ENCODE measurements at places on chromosomes 12 and 14. TPM values are rescaled to one million over a fixed set of nuclear protein-coding genes. Genes with fewer than 3 reads are reported as not detected.

Gene GYS2
- total RNA-seq: 0.15 TPM

Gene CELA1
- total RNA-seq: not detected

DNA sequence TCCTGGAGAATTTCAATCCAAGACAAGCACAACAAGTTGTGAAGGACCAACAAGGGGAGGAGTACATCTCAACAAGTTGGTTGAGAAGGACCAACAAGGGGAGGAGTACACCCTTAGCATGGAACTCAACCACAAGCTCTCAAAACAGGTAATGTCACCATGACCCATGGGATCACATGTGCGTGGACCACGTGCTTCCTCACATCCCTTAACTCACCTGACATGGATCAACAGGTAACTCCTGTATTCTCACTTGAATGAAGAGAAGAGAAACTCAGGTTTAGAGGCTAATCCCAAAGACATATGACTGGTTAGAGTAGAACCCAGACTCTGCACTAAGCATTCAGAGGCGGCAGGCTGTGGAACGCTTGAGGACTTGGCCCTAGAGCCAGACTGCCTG, 6.2 kb downstream of the CRACR2A start:
- H3K4me1 ChIP-seq: no peaks in the 10 kb centered on the region
- no peak for DNase-seq
- H3K36me3 ChIP-seq: no peaks in the 10 kb centered on the region

Gene RNF212B
- total RNA-seq: not detected

Gene CCDC38
- 0.73 TPM for total RNA-seq

Gene REM2
- total RNA-seq: 1.2 TPM

DNA sequence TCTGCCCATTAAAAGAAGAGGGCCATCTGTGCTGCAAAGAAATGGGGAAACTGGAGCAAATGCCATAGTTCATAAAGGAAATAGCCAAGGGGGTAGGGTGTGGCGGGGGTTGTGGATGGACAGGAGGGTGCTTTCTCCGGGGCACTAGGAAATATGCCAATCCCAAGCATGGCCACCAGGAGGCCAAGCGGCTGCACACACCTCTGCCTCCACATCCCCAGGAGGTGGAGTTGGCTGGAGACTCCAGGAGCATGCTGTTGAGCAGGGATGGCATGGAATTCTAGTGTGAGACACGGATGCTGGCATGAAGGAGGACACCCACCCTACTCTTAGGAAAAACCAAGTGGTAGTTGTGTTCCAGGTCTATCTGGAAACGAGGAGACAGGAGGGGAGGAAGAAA, 25.2 kb downstream of the NID2 start:
- peaks cover 6% of the 10 kb centered on the region for H3K4me1 ChIP-seq
- no peak overlapping the region for H3K4me3 ChIP-seq
- DNase-seq: no peak
- H3K36me3 ChIP-seq: no peaks in the 10 kb centered on the region

Gene OR6C75
- not detected for total RNA-seq

- H3K4me3 ChIP-seq: no peak overlapping the region
- no peak for DNase-seq
- H3K36me3 ChIP-seq: no peaks in the 10 kb centered on the region
- no peaks in the 10 kb centered on the region for H3K27me3 ChIP-seq
Observed at GRCh38 chr14:99554184-99554583, 49.8 kb downstream of the CCDC85C start.

DNA sequence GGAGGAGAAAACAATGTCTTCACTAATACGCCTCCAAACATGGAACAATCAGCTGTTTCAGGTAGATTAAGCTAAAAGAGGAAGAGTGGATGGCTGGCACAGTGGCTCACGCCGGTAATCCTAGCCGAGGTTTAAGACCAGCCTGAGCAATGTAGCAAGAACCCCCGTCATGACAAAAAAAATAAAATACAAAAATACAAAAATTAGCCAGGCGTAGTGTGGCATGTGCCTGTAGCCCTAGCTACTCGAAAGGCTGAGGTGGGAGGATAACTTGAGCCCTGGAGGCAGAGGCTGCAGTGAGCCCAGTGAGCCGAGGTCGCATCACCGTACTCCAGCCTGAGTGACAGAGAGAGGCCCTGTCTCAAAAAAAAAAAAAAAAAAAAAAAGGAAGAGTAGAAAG, 1.2 kb upstream of the MED13L start:
- DNase-seq: no peak
- no peak overlapping the region for H3K4me3 ChIP-seq
- H3K27me3 ChIP-seq: no peaks in the 10 kb centered on the region
- no peaks in the 10 kb centered on the region for H3K4me1 ChIP-seq
- peak overlapping the region; percentile 97 for H3K27ac ChIP-seq

DNA sequence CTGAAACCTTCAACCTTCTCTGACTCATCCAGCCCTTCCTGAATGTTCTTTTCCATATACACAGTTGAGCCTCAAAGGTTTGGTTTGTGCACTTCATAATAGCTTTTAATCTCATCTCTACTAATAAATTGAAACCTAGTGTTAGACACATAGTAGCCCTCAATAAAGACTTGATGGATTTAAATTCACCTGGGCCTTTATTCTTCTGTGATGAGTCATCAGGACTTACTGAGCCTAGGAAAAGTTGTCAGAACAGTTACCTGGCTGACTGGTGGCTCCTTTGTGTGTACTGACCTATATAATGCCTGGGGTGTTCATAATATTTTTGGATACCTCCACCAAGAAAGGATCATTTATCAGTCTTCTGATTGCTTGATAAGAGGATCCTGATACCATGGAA, 86.4 kb upstream of the NTF3 start:
- no peaks in the 10 kb centered on the region for H3K4me1 ChIP-seq
- H3K36me3 ChIP-seq: no peaks in the 10 kb centered on the region
- no peak for DNase-seq
- H3K27ac ChIP-seq: no peak overlapping the region
- no peak overlapping the region for H3K4me3 ChIP-seq

Gene TAS2R30
- 8.6 TPM for total RNA-seq

DNA sequence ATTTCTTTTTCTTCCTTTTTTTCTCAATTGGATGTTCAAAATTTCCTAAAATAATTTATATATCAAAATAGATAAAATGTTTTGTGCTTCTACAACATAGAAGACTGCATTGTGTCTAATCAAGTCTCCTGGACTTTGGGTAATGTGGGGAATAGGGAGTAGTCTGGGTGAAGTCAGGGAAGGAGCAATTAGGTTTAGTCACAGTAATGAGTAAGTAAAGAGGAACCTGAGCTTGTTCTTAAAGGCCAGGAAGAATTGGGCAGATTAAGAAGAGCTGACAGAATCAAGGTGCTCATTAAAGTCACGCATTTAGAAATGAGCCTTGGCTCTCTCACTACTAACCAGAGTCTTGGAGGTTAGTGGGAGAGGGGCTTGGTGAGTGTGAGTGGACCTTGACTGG, 233.3 kb upstream of the SSTR1 start:
- H3K4me1 ChIP-seq: no peaks in the 10 kb centered on the region
- no peak overlapping the region for H3K4me3 ChIP-seq
- H3K27ac ChIP-seq: no peak overlapping the region
- H3K36me3 ChIP-seq: no peaks in the 10 kb centered on the region

DNA sequence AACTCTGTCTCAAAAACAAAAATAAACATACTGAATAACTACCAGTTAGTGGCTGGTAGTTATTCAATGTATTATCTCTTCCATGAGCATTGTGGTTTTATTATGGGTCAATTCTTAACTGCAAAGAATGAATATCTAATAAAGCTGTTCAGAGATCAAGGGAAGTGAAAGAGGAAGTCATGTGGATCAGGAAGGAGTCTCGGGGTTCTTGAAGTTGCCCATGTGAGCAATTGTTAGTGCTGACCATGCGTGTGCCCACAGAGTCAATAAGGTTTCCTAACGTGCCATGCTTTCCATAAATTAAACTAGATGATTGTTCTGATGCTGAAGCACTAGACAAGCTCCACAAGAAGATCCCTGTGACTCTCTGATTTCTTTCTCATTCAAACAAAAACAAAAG, 136.5 kb upstream of the CPSF6 start:
- no peak overlapping the region for H3K27ac ChIP-seq
- H3K4me3 ChIP-seq: no peak overlapping the region
- DNase-seq: no peak
- no peaks in the 10 kb centered on the region for H3K4me1 ChIP-seq
- H3K36me3 ChIP-seq: no peaks in the 10 kb centered on the region

DNA sequence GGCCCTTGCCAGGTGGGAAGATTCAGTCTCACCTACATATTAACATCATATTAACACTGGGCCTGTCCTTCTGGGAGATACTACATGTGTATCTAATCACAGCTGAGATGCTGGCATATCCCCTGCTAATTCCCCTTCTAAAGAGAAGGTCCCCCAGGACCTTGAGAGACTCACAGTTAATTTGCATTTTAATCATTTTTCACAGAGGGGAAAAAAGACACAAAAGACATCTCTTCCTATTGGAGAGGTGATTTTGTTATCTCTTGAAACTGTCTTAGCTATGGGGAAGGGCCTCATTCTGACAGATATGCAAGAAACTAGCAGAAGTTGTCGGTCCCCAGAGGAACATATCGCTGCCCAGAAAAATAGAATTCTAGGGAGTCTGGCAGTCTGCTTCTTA, 7.5 kb downstream of the C14orf132 start:
- no peak overlapping the region for H3K27ac ChIP-seq
- no peaks in the 10 kb centered on the region for H3K36me3 ChIP-seq
- H3K27me3 ChIP-seq: no peaks in the 10 kb centered on the region
- H3K4me3 ChIP-seq: no peak overlapping the region

DNA sequence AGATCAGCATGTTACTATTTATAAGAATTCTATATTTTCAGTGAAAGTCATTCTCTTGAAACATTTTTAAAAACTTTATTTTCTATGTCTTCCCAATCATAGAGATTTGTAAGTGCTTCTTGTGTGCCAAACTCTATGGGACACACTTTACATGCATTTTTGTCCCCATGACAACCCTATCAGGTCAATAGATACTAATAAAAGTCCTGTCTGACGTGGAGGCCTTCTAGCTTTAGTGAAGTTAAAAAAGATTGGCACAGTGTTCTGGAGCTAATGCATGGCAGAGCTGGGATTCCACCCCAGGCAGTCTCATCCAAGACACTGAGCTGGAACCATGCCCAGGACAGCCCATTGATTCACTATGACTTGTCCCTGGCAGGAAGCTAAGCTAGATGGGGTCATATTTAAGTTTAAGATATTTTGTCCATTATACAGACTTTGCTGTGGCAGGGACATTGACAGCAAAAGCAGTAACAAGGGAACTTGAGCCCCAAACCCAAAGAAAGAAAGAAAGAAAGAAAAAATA, 28.1 kb downstream of the TTC6 start:
- peak; percentile 63 for DNase-seq
- H3K27ac ChIP-seq: peak overlapping the region; percentile 3
- no peaks in the 10 kb centered on the region for H3K36me3 ChIP-seq
- H3K27me3 ChIP-seq: no peaks in the 10 kb centered on the region
- no peak overlapping the region for H3K4me3 ChIP-seq

Gene COL2A1
- total RNA-seq: 1.6 TPM

Gene ERBB3
- total RNA-seq: 119 TPM

DNA sequence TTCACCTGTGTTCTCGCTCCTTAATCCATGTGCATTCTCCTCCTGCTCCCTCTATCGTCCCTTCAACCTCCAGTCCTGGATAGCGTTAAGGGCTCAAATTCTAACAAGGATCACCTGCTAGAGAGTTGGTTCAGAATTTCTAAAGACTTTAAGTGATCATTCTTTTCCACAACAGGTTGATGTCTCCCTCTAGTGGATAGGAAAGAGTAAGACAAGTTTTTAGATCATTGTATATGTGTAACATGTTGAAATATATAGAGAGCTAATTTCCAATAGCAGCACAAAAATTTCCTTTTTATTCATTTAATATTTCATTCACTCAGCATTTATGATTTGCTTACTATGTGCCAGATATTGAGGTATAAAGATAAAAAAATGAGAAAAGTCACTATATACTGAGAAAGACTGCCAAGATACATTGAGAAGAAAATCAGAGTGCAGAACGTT, 9.3 kb upstream of the ESR2 start:
- H3K27ac ChIP-seq: no peak overlapping the region
- H3K36me3 ChIP-seq: no peaks in the 10 kb centered on the region
- DNase-seq: no peak
- no peaks in the 10 kb centered on the region for H3K27me3 ChIP-seq
- H3K4me3 ChIP-seq: no peak overlapping the region

- DNase-seq: no peak
- H3K4me3 ChIP-seq: no peak overlapping the region
- no peaks in the 10 kb centered on the region for H3K27me3 ChIP-seq
- H3K27ac ChIP-seq: no peak overlapping the region
Observed at GRCh38 chr12:65082406-65082805, 38.7 kb downstream of the WIF1 start.

GRCh38 chr12:47901063-47901717, 3.6 kb downstream of the VDR start:
- DNase-seq: no peak
- peak overlapping the region; percentile 84 for H3K27ac ChIP-seq
- peak overlapping the region; percentile 60 for H3K4me3 ChIP-seq

Measured in breast epithelium (tissue), 4 donors.